GM23338 (cell line): ENCODE measurements at places on chromosomes 11 and 22. TPM values are rescaled to one million over a fixed set of nuclear protein-coding genes. Genes with fewer than 3 reads are reported as not detected.

GRCh38 chr11:120137611-120138521 is at the start of gene TRIM29:
Gene TRIM29, minus strand, starts transcription at chr11:120138113. Its CDS starts 82 bp downstream, at chr11:120138031.
- no peak for DNase-seq

- no peak for DNase-seq
These were observed 31.8 kb downstream of the FAM118A start for GRCh38 chr22:45341498-45341897.

DNA sequence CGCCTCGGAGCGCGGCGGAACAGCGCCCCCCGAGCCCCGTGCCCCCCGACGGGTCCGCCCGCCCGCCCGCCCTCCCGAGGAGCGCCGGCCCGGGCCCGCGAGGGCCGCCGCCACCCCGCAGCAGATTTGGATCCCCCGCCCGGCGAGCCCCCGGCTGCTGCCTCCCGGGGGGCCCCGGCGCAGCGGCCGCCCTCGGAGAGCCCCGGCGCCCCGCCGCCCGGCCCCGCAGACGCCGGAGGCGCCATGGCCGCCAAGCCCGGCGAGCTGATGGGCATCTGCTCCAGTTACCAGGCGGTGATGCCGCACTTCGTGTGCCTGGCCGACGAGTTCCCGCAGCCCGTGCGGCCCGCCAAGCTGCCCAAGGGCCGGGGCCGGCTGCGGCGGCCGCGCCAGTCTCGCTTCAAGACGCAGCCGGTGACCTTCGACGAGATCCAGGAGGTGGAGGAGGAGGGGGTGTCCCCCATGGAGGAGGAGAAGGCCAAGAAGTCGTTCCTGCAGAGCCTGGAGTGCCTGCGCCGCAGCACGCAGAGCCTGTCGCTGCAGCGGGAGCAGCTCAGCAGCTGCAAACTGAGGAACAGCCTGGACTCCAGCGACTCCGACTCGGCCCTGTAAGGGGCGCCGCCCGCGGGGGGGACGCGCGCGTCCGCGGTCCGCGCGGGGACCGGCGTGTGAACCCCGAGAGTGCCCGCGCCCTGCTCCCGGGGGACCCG is 380 bp downstream of the C11orf96 start:
- peak; percentile 48 for DNase-seq

DNA sequence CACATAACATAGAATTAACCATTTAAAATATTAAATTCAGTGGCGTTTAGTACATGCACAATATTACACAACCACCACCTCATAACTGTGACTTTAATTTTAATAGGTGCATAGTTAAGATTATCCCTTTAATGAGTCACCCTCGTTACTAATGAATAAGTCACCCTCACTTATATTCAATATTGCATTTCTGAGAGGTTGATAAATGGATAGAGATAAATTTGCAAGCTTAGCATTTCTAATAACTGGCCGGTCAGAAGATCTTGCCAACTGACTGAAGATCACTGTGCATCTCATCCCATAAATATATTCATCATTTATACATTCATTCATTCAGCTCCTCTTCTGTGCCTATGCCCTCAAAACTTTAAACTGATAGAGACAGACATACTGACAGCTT is 243.7 kb downstream of the TTC28 start:
- DNase-seq = no peak

GRCh38 chr11:11211186-11211585 is 141.9 kb downstream of the CSNK2A3 start:
- DNase-seq = no peak

DNA sequence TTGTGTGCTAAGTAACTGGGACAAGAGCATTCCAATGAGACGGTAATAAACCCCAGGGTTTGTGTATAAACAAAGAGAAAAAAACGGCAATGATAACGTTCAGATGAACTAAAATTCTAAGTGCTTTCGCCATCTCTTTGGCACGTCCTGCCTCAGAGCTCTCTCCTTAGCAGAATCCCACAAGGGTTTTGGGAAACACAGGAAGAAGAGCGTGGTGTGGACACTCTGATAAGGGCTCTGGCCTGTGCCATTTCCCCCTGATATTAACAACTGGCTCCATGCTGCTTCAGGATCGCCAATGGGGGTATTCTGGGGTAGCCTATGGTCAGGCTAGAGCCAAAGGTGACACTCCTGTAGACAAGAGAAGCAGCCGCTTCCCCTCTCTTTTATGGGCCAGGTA is 18.4 kb downstream of the ABCC8 start:
- no peak for DNase-seq

GRCh38 chr11:61116426-61117167 is 14.3 kb downstream of the CD5 start:
- no peak for DNase-seq

DNA sequence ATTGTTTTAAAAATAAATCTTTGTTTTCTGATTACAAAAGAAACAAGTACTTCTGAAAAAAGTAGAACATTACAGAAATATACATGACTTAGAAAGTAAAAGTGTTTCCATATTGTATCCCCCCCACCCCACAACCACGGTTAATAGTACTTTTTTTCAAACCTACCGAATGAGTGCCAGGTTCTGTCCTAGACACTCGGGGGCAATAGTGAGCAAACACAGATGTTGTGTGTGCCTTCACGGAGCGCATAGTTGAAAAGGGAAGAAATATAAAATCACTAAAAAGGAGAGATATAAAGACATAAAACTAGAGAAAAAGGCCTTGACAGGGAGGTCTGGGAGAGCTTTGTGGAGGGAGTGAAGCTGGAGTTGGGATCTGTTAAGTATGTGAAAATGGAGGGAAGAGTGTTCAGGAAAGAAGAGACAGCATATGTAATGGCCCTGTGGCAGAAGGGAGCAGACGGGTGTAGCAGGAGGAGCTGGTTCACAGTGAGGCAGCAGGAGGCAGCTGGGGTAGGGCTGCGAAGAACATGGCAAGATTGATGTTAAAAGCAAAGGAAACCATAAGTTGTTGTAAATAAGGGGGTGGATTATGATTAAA is 42.1 kb upstream of the ALX4 start:
- peak; percentile 58 for DNase-seq

DNA sequence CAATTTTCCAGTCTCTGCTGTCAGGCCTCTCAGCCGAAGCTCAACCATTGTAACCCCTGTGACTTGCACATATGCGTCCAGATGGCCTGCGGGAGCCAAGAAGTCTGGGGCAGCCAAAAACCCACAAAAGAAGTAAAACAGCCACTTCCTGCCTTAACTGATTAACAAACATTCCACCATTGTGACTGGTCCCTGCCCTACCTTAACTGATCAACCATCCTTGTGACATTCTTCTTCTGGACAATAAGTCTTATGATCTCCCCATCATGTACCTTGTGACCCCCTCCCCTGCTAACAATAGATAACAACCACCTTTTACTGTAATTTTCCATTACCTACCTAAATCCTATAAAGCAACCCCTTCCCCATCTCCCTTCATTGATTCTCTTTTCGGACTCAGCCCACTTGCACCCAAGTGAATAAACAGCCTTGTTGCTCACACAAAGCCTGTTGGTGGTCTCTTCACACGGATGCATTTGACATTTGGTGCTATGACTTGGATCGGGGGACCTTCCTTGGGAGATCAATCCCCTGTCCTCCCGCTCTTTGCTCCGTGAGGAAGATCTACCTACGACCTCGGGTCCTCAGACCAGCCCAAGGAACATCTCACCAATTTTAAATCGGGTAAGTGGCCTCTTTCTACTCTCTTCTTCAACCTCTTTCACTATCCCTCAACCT is 1.3 kb upstream of the NDUFC2 start:
- DNase-seq = peak; percentile 7

GRCh38 chr11:127424661-127425060 is 424.1 kb upstream of the KIRREL3 start:
- no peak for DNase-seq

DNA sequence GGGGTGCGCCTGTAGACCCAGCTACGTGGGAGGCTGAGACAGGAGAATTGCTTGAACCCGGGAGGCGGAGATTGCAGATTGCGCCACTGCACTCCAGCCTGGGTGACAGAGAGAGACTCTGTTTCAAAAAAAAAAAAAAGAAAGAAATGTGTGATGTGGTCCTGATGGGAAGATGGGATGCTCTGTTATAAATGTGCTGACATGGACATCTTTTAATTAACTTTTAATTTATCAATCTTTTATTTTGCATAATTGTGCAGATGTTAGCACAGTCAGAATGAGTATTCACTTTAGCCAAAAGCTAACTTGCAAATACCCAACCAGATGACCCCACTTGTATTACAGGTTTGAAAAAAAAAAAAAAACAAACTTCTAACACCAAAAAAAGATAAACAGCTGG is 23.8 kb upstream of the USP47 start:
- DNase-seq = no peak

- no peak for DNase-seq
These were observed 29.2 kb upstream of the KCNA4 start for GRCh38 chr11:30045921-30046577.

DNA sequence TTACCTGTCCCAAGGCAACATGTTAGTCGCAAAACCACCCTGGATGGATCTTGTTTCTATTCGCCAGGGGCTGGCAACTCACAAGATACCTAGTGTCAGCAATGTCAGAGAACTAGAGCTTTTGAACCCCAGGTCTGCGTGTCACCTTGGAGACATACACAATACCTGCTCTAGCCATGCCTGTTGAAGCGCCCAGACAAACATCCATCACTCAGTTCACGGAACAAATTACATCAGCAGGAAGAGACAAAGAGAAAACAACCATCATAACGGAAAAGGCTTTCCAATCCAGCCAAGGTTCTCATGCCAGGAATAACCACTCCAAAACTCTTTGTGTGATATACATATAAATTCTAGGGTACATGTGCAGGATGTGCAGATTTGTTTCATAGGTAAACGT is 2.2 kb downstream of the CD59 start:
- DNase-seq = no peak

- DNase-seq = no peak
These were observed 13.8 kb upstream of the TUBA8 start for GRCh38 chr22:18096823-18097222.

DNA sequence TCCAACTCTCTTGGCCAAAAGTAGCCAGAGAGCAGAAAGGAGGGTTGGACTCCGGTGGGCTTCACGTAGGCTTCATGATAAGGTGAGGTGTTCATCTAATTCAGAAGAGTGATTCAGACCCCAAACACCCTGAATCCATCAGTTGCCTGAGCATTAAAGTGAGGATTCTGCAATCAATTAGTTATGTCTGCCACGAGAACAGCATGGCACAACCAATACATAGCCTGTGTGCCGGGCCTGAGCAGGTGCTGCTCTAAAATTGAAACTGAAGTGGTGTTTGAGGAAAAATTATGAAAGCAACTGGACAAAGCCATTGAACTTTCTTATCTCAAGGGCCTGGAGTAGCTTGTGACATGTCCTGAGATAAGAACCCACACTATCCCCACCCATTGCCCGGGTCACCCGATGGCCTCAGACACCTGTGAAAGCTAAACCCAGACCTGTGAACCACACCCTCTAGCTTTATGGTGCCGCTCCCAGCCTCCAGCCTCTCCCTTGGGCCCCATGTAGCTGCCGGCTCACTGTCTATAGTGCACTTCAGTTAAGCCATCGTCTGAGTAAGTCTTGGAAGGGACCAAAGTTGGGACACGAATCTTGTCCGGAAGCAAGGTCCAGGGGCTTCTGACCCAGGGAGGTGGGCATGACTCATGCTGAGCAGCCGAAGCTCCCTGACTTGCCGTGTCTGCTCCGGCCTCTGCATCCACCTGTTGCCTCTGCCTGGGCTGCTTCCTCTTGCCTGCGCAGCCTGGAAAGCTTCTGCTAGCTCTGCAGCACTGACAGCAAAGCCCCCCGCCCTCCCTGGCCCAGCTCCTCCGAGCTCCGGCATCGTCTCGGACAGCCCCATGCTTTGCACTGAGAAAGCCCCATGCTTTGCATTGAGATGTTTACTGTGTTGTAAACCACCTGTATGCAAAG is 5.7 kb upstream of the MYEOV start:
- no peak for DNase-seq

- DNase-seq = no peak
These were observed 14.7 kb upstream of the GNAZ start for GRCh38 chr22:23055449-23056179.

DNA sequence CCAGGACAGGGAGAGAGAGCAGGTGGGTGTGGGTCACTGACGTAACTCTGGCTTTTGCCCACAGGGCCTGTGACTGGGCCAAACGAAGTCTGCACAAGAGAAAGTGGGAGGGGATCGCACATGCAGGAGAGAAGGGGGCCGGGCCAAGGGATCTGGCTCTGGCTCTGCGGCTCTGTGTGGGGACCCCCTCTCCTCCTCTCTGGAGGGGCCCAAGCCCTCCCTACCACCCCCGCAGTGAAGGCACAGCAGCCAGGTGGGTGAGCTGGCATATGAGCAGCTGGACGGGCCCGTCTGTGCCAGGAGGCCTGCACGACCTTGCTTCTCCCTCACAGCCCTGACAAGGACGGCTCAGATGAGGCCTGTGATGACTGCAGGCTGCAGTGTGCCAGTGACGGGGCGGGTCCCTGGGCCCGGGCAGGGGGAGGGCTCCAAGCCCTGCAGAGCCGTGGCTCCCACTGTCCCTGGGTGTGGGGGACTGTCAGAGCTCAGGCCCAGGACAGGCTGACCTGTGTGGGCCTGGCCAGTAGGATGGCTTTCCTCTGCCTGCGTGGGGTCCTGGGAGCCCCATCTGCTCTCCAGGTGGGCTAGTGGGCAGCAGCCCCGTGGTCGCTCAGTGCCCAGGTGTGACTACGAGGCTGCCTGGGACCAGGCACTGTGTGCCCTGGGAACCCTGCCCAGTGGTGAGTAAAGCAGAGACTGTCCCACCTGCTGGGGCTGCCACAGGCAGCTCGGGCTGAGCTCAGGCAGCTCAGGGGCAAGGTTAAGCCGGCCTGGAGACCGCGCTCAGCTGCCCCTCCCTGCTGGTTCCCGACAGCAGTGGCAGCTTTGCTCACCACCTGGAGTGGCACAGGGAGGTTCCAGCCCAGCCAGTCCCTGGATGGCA is 22.2 kb downstream of the MRGPRG start:
- DNase-seq = no peak

- DNase-seq = no peak
These were observed 1383.2 kb downstream of the BRD1 start for GRCh38 chr22:48444320-48445112.

GRCh38 chr22:49006207-49007012 is 821.3 kb downstream of the BRD1 start:
- DNase-seq = no peak

- no peak for DNase-seq
These were observed 215.2 kb upstream of the NCAM1 start for GRCh38 chr11:112745973-112746372.

GRCh38 chr11:9689721-9690120 is 25.8 kb downstream of the SWAP70 start:
- no peak for DNase-seq

- DNase-seq = peak; percentile 88
These were observed 27.8 kb upstream of the ROBO3 start for GRCh38 chr11:124837491-124837856.

GRCh38 chr11:18230859-18231258 is 5.7 kb downstream of the SAA4 start:
- DNase-seq = no peak

GRCh38 chr11:11871991-11872401 is 30.2 kb downstream of the USP47 start:
- DNase-seq = peak; percentile 15

GRCh38 chr11:1701091-1701807 is 4.3 kb downstream of the KRTAP5-6 start:
- DNase-seq = no peak

The SIPA1 gene
- total RNA-seq = 54.6 and 56.7 TPM in 2 replicates

The IMMP1L gene
- 23.9 and 43.3 TPM in 2 replicates for total RNA-seq

The KLHDC7B gene
- 0.58 TPM in 1 of 2 replicates, not detected in the other for total RNA-seq

The FAM180B gene
- total RNA-seq = not detected in 2 replicates

The ARSA gene
- total RNA-seq = 8.2 and 8.6 TPM in 2 replicates

The MN1 gene
- 6.8 and 7.2 TPM in 2 replicates for total RNA-seq

The SLC25A18 gene
- total RNA-seq = 0.47 and 1.9 TPM in 2 replicates
